Activated naive CD4-positive, alpha-beta T cell treated with anti-CD3 and anti-CD28 coated beads, Interleukin-2, amount 10 ng/mL, durations not matched to agents 7 days and 5 days (primary cell): ENCODE measurements at places on chromosomes 4 and X.

DNA sequence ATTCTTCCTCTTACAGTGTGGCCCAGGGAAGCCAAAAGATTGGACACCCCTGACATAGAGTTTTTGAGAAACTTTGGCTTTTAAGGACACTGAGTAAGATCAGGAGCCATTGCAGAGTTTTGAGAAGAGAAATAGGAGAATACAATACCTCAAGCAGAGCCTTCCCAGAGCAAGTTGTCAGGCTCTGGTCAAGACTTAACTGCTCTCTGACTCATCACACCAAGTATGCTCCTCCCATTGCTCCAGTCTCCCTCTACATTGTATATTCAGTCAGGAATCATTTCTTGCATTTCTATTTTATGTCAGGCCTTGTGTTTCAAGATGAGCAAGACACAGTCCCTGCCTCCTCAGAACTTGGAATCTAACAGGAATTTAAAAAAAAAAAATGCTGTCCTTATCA lies 176.4 kb upstream of the FMR1 start:
- H3K27me3 ChIP-seq: peaks cover 6% of the 10 kb centered on the region
- H3K36me3 ChIP-seq: peaks cover 2% of the 10 kb centered on the region
- H3K27ac ChIP-seq: no peak overlapping the region
- H3K4me1 ChIP-seq: peaks cover 34% of the 10 kb centered on the region
- DNase-seq: no peak

GRCh38 chr4:139266583-139267257 lies 13.3 kb downstream of the MGARP start:
- peak; percentile 81 for DNase-seq
- H3K27me3 ChIP-seq: peaks cover 10% of the 10 kb centered on the region
- peaks cover 28% of the 10 kb centered on the region for H3K4me1 ChIP-seq
- peak overlapping the region; percentile 26 for H3K27ac ChIP-seq

GRCh38 chrX:21947671-21948070 lies 7.2 kb downstream of the SMS start:
- H3K4me1 ChIP-seq: peaks cover 25% of the 10 kb centered on the region
- DNase-seq: no peak
- H3K36me3 ChIP-seq: peaks cover 12% of the 10 kb centered on the region
- no peak overlapping the region for H3K4me3 ChIP-seq
- H3K27ac ChIP-seq: no peak overlapping the region

- H3K36me3 ChIP-seq: no peaks in the 10 kb centered on the region
- no peaks in the 10 kb centered on the region for H3K4me1 ChIP-seq
- H3K4me3 ChIP-seq: no peak overlapping the region
- no peaks in the 10 kb centered on the region for H3K27me3 ChIP-seq
- no peak for DNase-seq
Observed at GRCh38 chrX:117957128-117957527, 159.5 kb downstream of the KLHL13 start.

- no peak overlapping the region for H3K27ac ChIP-seq
- no peak for DNase-seq
- H3K27me3 ChIP-seq: no peaks in the 10 kb centered on the region
- H3K4me1 ChIP-seq: no peaks in the 10 kb centered on the region
- no peaks in the 10 kb centered on the region for H3K36me3 ChIP-seq
Observed at GRCh38 chr4:132839070-132839469, 310.0 kb upstream of the PCDH10 start.
